ENCODE measurements at places on chromosomes 11 and 22.

DNA sequence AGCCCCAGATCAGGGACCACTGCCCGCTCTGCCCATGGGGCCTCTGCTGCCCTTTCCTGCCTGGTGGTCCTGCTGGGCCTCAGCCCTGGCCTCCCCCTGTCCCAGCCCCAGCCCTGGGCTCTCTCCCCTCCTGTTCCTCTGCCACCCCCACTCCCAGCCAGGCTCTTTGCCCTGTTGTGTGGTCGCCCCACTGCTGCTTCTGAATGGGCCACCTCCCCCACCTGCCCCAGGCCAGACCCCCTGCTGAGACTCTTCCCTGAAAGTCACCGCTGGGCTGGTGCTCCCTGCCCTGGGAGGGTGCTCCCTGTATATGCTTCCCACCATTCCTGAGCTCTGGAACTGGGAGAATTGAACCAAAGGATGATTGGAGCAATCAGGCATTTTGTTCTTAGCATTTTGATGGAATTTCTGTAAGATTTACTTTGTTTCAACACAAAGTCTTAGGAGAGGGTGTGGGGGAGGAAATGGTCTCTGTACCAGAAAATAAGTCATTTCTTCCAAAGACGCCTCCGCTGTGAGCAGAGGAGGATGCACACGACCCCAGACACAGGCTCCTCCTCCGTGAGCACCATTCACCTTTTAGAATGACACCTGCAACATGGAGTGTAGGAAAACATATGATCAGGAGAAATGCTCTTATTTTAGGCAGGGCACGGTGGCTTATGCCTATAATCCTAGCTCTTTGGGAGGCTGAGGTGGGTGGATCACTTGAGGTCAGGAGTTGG, 5.2 kb downstream of the APOBEC3B start:
- no peak for DNase-seq

DNA sequence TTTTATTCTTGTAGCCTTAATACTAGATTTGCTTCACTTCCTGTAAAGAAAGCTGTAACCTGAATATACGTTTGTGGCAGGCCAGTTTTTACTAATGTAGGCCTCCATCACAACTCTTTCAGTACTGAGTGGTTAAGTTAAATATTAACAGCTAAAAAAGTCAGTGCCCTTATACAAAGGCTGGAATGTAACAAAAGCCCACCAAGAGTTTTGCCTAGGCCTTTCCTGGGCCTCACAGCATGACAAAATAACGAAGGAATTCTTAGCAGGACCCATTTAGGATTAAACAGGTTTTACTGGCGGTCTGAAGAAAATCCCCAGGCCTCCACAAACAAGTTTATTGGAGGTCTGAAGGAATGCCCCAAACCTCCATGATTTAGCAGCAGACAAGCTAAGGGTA, 43.7 kb downstream of the PIWIL3 start:
- no peak for DNase-seq

- DNase-seq = no peak
Observed at GRCh38 chr11:95549301-95549700, 240.3 kb downstream of the FAM76B start.

GRCh38 chr11:87324817-87325489, 287.2 kb downstream of the TMEM135 start:
- DNase-seq = no peak

- DNase-seq = no peak
Observed at GRCh38 chr11:10638316-10638925, 55.1 kb downstream of the IRAG1 start.

- DNase-seq = peak; percentile 87
Observed at GRCh38 chr22:47315862-47316419, 553.5 kb downstream of the TBC1D22A start.

GRCh38 chr11:88345408-88345807, 7.9 kb upstream of the CTSC start:
- DNase-seq = no peak
